Anterior cingulate cortex (tissue), 58 donors: ENCODE measurements at places on chromosomes 7 and 10.

GRCh38 chr7:35261041-35261440 is 7.1 kb upstream of the TBX20 start:
- DNase-seq, result no peak

DNA sequence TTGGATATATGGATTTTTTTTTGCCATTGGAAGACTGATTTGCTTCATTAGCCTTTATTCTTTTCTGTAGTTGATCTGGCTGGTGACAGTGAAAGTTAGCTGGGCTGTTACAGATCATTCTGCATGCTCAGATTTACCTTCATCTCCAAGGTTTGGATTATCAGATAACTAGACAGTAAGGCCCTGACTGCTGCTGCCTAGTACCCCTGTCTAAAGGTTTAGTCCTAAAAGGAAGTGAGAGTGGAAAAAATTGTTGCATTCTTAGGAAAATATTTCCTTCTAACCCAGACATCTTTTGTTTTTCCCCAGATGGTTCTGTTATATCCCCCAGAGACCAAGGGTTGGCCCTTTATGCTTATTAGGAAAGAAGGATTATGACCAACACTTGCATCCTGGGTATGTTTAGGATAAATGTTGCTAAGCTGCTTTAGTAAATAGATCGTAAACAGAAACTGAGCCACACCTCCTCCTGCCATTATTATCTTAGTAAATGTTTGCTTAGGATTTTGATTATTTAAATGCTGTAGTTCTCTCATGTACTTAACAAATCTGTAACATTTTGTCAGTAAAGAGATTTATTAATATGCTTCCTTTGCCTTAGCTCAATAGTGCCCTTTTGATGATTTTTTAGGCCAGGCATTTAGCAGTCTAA is 44.4 kb downstream of the MCU start:
- no peak for DNase-seq

GRCh38 chr7:53205006-53205405 is 169.6 kb downstream of the POM121L12 start:
- no peak for DNase-seq

DNA sequence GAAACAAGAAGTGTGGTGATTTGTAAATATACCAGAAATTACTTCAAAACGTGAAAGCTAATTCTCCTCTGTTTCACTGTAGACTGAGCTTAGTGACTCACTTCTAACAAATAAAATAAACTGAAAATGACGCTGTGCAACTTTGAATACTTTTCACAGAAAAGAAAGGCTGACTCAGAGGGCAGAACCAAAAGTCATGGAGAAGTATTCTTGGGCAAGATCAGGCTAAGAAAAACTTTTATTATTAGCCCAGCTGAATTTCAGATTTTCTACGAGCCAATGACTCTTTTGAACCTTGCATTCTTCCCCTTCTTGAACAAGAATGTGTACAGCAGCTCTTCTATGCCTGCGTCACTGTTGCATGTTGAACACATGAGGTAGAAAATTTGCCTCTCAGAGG is 527.3 kb upstream of the GHITM start:
- DNase-seq, result no peak

DNA sequence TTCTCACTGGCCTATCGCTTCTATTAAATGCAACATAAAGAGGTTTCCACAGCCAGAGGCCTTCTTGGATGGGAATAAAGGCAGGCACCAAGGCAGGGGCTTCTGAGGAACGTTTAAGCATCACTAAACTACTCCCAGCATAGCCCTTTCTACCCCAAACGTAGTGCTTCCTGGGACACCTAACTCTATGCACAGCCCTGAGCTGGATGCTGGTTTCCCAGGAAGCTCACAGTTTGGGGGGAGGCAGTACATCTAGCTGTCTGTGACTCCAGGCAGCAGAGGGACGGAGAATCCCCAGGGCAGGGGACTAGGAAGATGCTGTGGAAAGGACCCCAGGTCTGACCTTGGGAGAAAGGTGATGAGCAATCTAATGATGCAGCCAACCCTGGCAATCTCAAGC is 192.8 kb upstream of the ZMIZ1 start:
- DNase-seq, result no peak

DNA sequence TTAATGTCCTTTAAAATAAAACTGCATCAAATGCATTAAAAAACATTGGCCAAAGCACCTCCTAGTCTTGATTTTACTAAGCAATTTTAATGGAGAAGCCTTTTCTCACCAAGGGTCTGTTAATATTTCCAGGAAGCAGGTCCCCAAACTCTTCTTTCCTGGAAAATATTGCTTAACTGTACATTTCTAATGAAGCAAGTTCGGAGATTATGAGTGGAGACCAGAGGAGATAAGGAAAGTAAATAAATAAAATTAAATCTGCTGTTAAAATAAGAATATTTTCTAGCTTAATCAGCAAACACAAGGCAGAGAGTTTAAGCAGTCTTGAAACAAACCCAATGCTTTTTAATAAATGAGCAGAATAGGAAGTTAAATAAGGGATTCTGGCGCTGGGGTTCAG is 322.4 kb downstream of the PTEN start:
- no peak for DNase-seq

DNA sequence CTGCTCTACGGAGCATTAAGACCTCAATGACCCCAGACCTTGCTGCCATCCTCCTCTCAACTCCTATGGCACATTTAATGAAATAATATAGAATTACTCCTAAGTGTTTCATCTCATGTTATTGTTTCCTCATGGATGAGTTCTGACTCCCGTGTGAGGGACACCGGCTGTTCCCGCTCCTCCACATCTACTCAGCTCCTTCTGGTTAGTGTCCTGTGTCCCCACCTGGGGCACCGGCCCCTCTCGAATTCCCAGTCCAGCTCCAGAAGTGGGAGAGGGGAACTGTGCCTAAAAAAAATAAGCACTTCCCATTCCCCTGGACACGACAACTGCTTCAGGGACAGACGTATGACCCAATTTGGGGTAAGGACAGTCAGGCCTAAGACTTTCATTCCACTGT is 58.3 kb downstream of the PIP4K2A start:
- DNase-seq, result no peak

- DNase-seq, result no peak
These were observed 70.2 kb downstream of the PRTFDC1 start for GRCh38 chr10:24882047-24882698.

DNA sequence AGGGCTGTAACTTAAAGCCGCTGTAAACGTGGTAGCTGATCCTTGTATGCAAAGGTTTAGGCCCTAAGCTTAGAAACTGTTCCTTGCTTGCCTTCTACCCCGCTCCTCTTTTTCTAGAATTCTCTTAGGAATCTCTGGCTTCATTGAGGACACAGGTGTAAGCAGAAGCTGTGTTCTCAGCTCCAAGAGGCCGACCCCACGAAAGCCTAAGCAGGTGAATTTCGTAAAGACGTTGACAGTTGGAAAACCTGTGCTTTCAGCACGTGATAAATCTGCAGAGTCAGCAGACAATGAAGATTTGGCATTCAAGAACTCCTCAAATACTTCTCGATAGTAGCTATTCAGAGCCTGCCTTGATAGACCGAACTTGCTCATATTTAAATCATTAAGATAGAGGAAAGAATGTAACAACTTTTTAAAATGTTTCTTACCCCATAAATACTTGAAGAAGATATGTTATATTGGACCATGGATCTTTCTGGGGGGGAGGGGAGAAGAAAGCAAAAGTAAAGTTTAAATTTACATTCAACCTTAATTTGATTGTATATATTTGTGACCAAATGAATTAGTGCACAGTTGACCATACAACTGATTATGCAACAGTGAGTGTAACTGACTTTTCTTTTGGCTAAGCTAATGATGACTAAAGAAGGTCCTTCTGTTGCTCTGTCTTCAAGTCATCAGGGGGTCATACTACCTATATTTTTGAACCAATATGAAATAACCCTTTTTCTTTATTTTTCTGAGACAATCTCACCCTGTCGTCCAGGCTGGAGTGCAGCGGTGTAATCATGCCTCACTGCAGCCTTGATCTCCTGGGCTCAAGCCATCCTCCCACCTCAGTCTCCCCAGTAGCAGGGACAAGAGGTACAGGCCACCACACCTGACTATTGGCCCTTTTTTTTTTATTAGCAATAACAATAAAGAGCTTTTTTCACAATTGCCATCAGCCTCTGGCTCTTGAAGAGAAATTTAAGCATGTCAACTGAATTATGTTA is 1.2 kb upstream of the GDI2 start:
- DNase-seq, result no peak

- no peak for DNase-seq
These were observed 102.2 kb downstream of the ZNF92 start for GRCh38 chr7:65475734-65476319.

- no peak for DNase-seq
These were observed 170.9 kb downstream of the CSTF2T start for GRCh38 chr10:51528527-51528926.

DNA sequence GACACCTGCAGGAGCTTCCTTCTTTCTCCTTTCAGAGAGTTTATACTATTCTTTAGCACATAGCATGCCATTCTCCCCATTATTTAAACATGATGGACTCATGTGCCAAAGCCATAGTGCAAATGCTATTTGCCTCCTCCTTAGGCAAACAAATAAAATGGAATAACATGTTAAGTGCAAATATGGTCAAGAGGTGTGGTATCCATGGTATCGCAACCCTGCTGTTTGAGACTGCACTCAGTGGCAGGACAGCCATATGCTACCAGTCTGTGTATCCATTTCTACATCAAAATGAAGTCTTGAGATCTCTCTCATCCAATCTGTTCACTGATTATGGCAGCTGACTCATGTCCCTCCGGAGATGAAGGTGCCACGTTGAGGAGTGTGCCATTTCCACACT is 22.8 kb downstream of the HEPACAM2 start:
- DNase-seq, result no peak

GRCh38 chr7:2096692-2097387 is 135.9 kb downstream of the MAD1L1 start:
- no peak for DNase-seq

DNA sequence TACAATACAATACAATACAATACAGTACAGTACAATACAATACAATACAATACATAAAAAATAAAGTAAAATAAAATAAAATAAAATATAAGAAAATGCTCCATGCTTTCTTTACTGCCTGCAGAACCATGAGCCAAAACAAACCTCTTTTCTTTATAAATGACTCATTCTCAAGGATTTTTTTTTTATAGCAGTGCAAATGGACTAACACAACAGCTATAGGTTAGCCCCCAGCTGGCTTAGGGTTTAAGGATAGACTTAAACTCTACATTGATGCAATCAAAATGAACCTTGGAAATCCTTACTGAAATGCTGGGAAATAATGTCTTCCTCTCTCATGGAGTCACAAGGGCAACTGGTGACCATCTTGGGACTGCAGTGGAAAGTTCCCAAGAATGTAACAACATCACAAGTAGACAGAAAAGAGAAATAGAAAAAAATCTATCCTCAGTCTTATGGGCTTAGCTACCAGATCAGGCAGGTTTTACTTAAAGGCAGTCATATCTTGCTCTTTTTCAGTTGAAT is 348.9 kb downstream of the ARL4A start:
- DNase-seq, result no peak

DNA sequence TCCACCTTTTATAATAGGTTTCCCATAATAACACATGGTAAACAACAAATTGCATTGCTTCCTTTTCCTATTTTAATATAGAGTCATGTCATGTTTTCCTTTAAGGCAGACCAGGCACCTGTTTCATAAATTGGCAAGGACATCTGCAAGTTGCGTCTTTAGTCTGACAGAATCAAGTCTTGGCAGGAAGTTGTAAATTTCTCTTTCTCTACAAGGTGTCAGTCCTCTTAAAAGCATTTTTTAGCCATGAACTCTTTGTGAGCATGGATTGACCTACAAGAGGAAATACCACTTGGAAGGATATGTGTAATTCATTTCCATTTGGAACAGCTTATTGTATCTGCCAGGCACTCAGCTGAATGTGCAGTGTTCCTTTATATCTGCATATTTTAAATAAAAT is 176.8 kb downstream of the PRKG1 start:
- DNase-seq, result no peak

DNA sequence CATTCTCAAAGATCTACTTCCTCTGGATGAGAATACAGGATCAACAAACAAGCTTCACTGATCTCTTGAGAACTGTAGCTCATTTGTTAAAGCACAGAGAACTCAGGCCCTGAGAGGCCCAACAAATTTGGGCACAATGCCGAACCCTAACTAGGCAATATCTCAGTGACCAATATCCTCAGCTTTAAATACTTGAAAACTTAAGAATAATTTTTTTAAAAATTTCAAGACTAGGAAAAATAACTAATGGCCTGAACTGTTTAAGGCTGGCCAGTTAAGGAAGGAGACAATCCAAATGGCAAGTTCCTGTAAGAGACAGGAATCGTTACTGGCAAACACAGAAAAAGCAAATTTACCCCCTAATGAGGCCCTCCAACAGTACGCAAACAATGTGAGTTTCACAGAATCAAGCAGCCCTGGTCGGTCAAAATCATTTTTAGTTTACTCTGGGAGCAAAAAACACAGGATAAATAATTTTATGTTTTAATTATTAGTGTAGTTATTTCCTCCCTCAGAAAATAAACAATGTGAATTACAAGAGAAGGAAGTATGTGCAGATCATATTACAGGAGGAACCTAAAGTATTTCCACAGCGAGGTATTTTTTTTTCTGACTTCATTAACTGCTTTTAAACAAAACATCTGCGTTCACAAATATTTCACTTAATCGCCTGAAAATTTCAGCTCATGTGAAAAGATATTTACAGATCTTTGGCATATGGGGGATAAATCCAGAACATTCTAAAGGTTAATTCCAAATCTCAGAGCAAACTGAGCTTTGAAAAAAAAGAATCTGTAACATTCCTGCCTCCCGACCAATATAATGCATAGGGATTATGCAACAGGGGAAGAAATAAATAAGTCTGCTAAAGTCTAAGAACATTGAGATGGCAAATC is 39.5 kb downstream of the NT5C2 start:
- no peak for DNase-seq

DNA sequence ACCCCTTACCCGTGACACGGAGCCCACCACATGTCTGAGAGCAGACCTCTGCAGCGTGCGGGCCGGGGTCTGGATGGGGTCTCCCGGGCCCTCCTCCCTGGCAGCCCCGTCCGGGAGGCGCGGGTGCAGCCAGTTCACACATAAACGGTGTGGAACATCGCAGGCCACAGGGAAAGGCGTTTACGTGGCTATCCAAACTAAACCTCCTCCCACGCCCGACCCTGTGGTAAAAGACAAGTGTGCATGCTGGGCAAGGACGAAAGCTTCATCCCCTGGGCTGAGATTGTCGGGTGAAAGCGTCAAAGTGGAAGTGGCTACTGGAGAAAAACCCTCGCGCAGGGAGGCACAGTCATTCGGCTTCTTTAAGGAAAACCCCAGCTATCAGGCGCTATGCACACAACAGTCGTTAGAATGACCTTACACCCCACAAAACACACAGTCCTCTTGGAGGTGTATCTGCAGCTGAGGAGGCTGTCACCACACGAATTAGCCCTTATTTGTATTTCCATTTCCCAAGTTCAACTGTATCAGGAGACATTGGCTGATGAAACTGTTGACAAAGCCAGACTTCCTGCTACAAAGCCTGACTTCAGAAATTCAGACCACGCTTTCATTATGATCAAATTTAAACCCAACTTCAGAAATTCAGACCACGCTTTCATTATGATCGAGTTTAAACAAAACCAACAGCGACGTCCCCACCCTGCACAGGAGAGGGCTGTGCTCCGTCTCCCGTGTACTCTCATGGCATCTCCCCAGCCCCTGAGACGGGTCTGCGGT is 15.3 kb downstream of the GPER1 start:
- no peak for DNase-seq
